Airway epithelial cell (primary cell): ENCODE measurements at places on chromosomes 3 and 15. TPM values are rescaled to one million over a fixed set of nuclear protein-coding genes. Genes with fewer than 3 reads are reported as not detected.

Gene PYDC2
- not detected in 2 replicates for total RNA-seq

Gene WDR72
- not detected in 2 replicates for total RNA-seq

Gene SLITRK3
- not detected in 2 replicates for total RNA-seq

Gene SEMA5B
- 0.14 and 0.37 TPM in 2 replicates for total RNA-seq

Gene DOCK3
- total RNA-seq: 0.42 and 0.49 TPM in 2 replicates

Gene CHRFAM7A
- total RNA-seq: 0.23 and 1.1 TPM in 2 replicates

Gene KIF15
- total RNA-seq: 4.5 and 6.9 TPM in 2 replicates

Gene GALNT15
- total RNA-seq: 0.14 and 0.42 TPM in 2 replicates
